Memory B cell (primary cell): ENCODE measurements at places on chromosomes 16 and 17.
A peak's percentile ranks its signal among the peaks of the same experiment; 100 is the strongest.

DNA sequence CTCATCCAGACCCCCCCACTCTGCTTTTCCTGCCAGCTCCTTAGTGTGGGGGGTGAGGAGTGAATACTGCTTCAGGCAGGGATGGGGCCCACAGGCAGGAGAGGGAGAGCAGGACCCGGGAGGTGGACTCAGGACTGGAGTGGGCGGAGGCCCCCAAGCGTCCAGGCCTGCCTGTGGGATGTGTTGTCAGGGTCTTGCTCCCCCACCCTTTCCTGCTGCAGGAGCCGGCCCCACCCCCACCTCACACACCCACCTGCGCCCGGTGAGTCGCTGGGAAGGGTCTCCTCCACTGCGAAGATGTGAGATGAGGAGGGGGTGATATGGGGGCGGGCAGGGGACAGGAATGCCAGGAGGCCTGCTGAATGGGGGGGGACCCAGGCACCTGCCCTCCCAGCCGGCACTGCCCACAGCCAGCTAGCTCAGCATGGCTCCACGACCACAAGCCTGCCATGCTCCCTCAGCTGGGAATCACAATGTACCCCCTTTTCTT lies 1.1 kb downstream of the FAM171A2 start:
- no peak for DNase-seq

DNA sequence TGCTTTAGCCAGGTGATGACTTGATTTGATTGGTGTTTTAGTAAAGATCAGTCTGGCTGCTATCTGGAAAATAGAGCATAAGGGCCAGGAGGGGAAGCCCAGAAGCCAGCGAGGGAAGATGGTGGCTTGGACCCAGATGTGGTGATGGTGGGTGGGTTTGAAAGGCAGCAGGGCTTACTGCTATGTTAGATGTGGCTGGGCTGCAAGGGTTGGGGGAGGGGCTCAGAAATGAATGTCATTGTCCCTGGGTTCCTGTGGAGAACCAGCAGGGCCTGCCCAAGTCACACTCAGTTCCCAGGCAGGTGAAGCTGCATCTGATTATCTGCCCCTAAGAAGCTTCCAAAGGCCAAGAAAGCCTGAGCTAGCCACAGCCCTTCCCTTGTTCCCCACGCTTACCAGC lies 71.7 kb upstream of the BRD7 start:
- DNase-seq, result no peak

DNA sequence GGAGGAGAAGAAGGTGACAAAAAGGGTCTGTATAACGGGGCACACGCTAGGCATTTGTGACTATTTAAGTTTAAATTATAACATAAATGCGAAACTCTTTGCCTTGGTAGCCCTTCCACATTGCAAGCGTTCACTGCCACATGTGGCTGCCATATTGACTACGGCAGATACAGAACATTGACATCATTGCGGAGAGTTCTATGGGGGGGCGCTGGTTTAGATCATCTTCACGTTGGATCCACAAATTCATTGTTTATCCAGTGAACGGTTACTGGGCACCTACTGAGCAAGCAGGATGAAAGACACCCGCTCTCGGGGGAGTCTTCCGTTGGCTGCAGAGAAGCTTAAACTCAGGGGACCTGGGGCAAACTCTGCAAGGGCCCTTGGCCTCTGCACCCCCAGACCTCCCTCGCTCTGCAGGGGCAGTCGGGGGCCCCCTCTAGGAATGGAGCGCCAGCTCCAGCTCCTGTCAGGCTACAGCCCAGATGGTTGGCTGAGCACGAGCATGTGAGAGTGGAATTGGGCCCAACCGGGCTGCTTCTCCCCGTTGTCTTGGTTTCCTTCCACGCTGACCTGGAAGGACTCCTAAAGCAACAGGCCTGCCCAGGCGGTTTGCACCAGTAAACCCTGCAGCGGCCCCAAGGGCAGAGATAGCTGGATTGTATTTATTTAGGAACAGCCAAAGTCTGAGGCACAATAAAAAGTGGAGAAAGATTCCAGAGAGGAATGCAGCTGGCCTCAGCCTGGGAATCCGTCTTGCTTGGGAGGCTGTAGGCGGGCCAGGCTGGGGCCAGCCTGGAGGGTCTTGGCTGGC lies 172.2 kb downstream of the SEC14L1 start:
- DNase-seq, result no peak

DNA sequence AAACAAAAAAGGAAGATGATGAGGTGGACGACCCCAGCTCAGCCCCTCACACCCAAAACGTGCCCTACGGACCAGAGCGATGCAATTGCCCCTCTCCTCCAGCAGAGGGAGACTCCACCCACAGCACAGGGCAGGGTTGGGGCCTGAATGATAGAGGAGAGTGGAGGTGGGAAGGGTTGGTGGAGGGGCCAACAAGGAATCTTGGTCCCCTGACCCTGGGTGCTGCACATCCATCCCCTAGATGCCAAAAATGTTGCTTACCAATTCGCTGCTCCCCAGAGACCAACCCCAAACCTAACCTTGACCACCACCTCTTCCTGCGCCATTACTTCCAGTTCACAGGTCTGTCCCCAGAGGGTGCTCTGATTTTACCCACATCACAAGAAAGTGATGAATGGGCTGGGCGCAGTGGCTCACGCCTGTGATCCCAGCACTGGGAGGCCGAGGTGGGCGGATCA lies 12.9 kb downstream of the P2RX5 start:
- peak; percentile 74 for DNase-seq

DNA sequence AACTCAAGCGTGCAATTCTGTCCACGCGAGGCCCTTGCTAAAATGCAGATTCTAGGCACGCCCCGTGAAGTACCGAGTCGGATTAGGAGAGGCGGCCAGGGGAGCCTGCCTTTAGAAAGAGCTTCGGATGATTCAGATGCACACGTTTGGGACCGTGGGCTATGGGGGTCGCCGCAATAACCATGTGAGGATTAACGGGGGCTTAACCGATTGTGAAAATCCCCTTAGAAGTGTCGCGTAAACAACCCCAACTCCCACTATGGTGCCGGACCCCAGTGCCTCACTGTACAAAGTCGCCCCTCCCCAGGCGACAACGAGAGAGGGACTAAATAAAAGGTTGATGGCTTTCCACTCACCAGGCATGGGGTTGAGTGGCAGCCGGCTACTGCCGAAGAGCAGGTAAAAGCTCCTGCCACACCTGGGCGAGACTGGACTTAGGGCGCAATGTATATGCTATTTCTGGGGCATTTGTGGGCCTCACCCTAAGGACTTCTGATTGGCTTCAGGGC lies 635 bp upstream of the SP2 start:
- DNase-seq, result no peak

DNA sequence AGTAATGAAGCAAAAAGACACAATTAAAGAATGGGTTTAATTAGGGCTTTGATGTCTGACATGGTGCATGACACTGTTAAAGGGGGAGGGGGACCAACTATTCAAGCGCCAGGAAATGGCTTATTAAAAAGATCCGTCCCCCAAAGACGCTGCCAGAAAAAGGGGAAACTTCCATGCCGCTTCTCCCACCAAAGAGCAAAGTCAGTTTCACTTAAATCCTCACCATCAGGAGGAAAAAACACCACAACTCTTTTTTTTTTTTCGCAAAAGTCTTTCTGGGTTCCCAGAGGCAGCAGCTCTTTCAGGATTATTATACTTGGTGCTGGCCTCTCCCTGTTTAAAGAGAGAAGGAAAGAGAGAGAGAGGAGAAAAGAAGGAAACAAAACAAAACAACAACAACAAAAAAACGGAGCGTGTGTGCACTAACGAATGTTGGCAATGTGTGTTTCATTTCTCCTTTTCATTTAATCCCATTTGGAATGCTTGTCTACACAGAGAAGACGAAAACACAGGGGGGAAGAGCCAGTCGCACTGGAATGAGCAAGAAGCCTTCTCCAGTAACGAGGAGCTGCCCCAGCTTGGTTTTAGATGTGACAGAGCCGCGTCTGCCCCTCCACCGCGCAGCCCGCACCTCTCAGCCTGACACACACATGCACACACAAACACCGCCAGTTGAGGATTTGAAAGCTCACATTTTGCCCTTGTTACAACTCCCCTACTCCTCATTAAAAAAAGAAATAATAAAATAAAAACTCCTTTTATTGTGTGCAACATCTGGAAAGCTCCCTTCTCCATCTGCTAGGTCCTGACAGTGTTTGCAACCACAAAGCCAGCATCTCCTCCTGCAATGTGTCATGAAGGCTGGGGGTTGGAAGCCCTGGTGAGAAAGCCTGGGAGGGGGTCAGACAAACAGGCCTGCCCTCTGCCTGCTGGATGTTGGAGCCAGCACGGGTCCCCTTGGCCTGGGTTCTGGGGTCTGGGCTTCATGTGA lies 32.7 kb upstream of the AXIN2 start:
- no peak for DNase-seq

DNA sequence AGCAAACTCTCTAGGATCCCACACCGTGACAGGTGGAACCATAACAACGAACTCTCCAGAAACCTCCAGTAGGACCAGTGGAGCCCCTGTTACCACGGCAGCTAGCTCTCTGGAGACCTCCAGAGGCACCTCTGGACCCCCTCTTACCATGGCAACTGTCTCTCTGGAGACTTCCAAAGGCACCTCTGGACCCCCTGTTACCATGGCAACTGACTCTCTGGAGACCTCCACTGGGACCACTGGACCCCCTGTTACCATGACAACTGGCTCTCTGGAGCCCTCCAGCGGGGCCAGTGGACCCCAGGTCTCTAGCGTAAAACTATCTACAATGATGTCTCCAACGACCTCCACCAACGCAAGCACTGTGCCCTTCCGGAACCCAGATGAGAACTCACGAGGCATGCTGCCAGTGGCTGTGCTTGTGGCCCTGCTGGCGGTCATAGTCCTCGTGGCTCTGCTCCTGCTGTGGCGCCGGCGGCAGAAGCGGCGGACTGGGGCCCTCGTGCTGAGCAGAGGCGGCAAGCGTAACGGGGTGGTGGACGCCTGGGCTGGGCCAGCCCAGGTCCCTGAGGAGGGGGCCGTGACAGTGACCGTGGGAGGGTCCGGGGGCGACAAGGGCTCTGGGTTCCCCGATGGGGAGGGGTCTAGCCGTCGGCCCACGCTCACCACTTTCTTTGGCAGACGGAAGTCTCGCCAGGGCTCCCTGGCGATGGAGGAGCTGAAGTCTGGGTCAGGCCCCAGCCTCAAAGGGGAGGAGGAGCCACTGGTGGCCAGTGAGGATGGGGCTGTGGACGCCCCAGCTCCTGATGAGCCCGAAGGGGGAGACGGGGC lies 1.3 kb downstream of the SPN start:
- DNase-seq, result no peak

- no peak for DNase-seq
Measured at GRCh38 chr17:65061646-65062045, 5.1 kb upstream of the GNA13 start.

- DNase-seq, result no peak
Measured at GRCh38 chr16:12429756-12430155, 373.9 kb downstream of the CPPED1 start.

- no peak for DNase-seq
Measured at GRCh38 chr17:8859027-8859803, 8.3 kb downstream of the PIK3R6 start.

DNA sequence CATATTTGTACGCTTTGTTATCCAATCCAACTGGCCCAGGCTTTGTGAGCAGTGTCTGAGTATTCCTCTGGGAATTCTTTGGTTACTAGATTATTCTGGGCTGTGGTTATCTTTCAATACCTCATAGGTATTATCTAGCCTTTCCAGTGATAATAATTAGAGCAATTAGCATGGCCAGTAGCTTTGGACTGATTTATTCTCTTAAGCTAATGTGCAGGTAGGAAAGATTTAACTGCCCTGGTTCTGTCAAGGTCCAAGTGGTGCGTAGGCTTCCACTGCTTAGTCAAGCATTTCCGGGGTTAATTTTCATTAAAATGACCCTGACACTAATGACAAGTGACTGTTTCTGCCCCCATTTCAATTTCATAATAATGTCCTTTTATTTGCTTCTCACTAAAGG lies 54.2 kb upstream of the PMFBP1 start:
- DNase-seq, result no peak

DNA sequence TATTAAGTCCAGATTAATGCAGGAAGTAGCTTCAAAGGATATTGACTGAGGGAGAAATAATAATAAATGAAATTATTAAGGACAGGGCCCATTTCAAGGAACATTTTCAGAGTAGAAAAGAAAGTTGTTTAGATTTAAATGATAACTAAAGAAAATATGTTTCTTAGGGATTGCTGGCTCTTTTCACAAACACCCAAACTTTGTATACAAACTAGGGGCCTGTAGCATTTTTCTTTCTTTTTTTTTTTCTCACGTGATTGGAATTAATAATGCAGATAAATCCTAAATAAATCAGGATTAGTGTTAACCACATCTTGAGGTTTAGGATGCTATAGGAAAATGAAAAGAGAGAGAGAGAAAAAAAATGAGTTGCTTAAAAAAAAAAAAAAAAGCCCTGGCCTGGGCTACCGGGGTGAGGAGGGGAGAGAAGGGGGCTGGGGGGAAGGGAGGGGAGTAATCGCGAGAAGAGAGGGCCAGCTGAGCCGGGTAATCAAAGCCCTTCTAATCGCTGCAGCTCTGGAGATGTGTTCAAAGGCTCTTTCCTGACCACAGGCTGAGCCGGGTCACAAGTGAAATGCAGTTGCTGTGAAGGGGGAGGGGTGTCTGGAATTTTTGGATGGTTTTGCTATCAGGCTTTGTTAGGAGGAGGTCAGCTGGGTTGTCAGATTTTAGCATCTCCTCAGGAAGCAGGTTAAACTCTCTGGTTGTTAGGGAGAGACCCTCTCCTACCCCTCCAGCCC lies 104.6 kb upstream of the ZFHX3 start:
- DNase-seq, result no peak

GRCh38 chr16:88610909-88611812 lies 27.2 kb upstream of the IL17C start:
- no peak for DNase-seq

DNA sequence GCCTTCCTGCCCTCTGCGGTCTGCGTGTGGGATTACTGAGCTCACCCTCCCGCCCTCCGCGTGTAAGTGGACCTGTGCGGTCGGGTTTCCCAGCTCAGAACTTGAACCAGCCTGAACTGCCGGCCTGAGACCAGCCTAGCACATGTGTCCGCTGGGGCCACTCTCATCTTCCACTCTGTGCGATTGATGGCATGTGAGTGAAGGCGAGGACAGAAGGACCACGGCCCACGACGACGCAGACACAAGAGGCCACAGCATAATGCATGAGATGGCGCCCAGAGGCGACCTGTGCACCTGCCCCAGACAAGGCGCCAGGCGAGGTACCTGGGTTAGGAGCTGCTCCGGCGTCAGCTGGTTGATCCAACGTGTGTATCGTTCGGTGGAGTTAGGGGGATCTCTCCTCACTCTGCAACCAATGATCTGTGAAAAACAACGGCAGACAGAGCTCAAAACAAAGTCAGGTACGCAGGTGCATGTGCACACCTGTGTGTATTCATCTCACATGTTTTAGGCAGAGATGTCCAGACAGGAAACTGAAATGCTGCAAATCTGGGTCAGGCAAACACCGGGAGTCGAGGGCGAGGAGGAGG lies 74.5 kb upstream of the METRNL start:
- DNase-seq, result no peak

- DNase-seq, result no peak
Measured at GRCh38 chr16:85225721-85226120, 113.4 kb upstream of the CIBAR2 start.

DNA sequence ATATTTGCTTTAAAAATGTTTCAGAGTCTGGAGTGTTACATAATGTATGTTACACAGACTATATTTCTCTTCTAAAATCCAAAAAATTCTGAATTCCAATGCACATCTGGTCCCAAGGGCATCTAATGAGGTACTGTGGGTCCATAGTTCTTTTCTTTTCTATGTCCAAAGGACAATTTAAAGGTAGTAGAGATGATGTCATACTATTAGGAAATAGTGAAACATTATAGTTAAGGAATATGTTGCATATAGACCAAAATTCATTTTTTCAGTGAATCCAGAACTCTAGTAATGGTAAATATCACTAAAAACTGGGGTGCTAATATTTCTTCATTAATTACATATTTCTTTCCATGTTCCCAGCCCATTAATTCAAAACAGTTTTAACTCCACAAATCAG lies 23.0 kb downstream of the NME2 start:
- DNase-seq, result no peak
